Lower lobe of right lung (tissue), 2 donors: ENCODE measurements at places on chromosomes 2 and 18.

- DNase-seq: no peak
These were observed 113.2 kb downstream of the DHRS9 start for GRCh38 chr2:169182573-169182972.

DNA sequence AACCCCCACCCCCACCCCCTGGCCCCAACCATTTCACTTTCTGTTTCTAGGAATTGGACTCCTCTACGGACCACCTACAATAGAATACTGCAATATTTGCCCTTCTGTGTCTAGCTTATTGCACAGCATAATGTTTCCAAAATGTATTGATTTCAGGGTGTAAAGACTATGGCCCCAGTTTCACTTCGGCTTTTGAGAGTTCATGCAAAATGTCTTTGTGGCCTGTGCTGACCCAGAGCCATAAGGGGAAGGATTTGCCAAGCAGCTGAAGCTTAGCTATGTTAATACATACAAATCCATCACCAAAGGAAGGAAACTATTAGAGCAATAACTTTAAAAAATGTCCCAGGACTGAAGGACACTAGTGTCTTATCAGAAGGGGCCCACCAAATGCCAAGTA is 11.2 kb upstream of the ATP9B start:
- no peak for DNase-seq

DNA sequence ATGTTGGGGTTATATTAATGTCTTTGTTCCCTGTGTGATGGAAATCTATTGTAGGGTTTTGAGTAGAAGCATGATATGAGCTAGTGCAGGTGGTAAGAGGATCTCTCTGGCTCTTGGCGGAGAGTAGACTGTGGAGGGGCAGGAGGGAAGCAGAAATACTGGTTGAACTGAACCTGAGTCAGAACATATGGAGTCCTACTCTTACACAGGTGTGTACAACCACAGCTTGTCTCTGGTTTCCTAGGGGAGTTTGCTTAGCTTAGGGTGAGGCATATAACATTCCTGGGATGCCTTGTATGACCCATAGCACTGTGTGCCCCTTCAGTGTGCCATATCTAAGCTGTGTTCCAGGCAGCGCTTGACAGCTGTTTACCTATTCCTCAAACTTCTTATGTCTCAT is 97.3 kb upstream of the GCFC2 start:
- DNase-seq: no peak

- no peak for DNase-seq
These were observed 7.6 kb upstream of the MSTN start for GRCh38 chr2:190069936-190070696.

DNA sequence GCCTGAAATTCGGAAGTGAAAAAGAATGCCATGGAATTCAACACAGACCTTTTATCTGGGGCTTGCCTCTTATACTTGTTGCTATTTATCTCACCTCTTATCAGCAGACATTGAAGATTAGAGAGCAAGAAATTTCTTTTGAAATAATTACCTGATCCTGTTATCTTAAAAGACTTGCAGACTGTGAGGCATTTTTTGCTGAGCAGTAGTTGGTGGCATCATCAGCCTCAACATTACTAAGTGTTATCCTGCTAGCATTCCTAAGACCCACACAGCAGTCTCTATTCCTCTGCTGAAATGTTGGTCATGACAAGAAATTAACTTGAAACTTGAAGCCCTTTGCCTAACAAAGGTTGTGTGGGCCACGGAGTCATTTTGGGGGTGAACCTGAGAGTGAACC is 186.5 kb downstream of the TRIB2 start:
- DNase-seq: no peak

DNA sequence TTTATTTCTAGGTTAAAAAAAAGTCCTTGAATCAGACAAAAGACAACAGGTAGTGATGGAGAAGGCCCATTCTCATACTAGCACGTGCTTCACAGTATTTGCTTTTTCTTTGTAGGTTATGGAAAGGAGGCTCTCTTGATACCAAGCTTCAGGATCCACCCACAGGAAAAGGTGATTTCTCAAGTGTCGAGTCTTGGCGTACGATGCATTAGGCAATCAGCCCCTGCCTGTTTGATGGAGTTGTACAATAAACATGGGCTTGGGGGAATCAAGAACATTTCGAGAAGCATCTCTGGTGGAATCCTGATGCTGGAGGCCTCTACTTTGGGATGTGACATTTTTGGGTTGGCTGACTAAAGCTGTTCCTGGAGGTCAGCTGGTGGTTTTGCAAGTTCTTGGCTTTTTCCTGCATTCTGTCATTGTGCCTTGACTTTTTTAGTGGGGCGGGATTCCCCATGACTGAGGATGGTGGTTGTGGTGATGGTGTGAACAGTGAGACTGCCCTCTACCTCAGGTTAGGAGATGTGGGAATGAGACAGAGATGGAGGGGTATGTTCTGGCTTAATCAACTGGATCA is 231.5 kb upstream of the SPRED2 start:
- no peak for DNase-seq

GRCh38 chr2:181441670-181442069 is 15.5 kb upstream of the ITGA4 start:
- no peak for DNase-seq

- DNase-seq: no peak
These were observed 107.6 kb upstream of the PKDCC start for GRCh38 chr2:41940060-41940744.
